HTR-8/SVneo (cell line): ENCODE measurements at places on chromosomes 1 and 21.

DNA sequence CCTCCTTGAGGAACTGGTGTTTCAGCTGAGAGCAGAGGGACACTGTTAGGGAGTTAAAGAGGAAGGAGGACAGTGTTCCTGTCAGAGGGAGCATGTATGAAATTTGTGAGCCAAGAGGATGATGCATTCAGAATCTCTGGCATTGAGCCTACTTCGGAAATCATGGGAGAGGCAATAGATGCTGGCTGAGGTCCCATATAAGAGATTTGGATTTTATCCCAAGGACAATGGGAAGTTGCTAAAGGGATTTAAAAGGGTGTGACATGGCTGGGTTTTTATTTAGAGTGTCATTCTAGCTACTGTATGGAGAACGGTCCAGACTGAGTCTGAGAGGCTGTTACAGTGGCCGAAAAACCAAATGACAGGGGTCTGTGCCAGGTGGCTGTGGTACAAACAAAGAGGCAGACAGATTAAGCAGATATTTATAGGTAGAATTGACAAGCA is 403.2 kb upstream of the B3GALT2 start:
- DNase-seq: no peak

DNA sequence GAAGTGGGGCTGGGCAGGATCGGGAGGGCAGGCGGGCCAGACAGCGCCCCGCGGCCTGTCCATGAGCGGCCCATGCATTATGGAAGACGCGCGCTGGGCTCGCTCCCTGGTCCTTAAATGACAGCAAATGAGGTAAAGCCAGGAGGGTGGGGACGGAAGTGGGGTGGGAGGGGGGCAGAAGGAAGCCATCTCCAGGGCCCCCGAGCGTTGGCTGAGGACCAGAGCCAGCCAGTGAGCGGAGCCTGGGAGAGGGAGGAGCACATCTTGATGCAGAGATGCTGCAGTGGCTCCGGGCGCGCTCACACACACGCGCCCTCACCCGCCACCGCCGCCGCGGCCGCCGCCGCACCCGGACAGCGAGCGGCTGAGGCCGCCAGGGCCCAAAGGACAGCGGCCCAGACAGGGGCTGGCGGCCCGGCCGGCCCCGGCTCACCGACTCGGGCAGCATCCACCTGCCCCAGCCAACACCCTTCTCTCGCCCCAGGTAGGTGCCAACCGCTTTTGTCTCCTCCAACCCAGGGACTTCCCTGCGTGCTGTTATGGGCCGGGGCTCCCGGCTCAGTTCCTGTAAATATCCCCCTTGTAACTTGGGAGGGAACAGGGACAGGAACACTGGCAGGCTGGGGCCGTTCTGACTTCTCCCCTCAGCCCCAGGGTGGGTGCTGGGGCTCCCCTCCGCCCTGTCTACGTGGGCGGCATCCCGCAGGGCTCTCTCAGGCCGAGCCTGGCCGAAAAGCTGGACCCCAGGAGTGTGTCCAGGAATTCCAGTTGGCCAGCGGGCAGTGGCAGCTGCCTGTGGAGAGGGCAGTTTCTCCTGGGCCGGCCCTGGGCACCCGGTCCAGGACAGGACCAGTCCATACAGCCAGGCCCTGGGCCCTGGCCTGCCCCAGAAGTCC is at the start of gene CNTN2:
Gene CNTN2 (plus strand): TSS at position 302 of the 896 bp plus-strand sequence. CDS start 9,974 bp downstream, outside the sequence.
- DNase-seq: no peak

DNA sequence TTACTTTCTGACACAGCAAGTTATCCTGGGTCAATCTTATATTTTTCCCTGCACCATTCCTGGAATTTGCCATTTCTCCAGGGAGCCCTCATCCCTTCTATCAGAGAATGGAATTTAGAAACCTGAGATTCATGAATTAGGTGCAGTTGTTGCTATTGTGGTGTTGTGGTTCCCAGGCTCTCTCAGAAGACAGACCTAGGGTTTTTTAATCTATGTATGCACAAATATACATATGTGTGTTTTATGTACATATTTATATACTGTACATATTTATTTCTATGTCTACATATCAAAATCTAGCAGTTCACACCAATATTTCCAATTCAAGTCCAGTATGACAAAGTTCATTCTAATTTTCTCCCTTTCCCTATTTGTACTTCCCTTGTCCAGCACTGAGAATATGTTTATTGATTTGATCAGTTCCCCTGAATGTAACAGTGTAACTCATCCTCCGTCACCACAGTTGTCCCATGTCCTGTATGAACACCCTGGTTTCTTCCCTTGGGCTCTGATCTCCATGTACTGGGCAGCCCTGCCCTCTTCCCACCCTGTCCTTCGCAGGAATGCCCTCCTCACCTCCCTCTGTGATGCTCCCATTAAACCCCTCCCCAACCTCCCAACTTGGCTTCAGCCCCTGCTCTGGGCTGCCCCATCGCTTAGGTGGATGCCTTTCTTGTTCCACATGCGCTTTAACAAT is 145.5 kb downstream of the VPS13D start:
- no peak for DNase-seq

- DNase-seq: no peak
These were observed 220.7 kb upstream of the HOOK1 start for GRCh38 chr1:59593798-59594790.

DNA sequence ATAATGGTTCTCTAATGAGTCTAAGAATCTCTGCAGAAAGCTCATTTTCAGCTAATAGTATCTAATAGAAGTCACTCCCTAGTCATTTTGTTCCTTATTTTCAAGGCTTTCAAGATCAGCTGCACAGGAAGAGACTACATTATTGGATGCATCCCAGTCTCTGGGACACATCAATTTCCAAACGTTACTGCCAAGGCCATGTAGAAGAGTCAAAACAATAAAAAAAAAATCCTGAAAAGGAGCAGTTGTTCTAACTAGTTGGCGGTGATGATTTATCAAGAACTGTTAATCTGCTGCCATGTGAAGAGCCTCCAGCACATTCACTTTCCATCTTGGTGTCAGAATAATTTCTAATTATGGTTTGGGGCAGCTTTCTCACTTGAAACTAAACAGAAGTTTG is 5.7 kb downstream of the DDAH1 start:
- no peak for DNase-seq

DNA sequence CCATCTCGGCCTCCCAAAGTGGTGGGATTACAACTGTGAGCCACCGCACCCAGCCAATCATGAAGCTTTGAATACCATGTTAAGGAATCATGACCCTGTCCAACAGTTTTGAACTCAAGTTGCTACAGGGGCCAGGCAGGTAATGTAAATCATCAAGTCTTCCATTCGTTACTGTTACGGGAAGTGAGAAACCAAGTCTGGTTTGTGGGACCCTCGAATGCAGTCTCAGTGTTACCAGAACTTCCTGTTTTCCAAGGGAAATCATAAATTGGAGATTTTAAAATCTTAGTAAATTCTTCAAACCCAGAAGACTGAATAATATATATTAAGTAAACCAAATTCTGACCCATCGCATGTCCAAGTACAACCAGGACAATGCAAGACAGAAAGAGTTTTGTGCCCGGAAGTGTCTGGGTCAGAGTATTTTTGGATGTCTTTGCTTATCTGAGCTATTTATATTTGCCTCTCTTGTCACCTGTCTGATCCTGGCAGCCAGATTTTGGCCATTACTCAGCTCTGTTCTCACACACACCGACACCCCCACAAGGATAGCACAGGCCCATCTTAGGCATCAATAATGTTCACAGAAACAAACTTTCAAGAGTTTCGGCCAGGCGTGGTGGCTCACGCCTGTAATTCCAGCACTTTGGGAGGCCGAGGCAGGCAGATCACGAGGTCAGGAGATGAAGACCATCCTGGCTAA is 8.8 kb downstream of the ATP5IF1 start:
- no peak for DNase-seq

DNA sequence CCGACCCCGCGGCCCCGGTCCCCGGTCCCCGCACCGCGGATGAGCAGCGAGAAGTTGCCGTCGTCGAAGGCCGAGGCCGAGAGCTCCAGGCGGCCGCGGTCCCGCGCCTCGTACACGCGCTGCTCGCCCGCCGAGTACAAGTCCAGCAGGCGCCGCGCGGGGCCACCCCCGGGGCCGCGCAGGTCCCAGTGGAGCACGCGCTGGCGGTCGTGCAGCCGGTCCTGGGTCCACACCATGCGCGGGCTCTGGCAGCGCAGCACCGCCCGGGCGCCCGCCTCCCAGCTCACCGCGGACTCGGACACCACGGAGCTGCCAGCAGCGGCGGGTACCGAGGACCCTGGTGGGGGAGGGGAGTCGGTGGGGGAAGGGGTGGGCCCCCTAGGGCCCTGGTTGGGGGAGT is 2.9 kb downstream of the MXRA8 start:
- no peak for DNase-seq

DNA sequence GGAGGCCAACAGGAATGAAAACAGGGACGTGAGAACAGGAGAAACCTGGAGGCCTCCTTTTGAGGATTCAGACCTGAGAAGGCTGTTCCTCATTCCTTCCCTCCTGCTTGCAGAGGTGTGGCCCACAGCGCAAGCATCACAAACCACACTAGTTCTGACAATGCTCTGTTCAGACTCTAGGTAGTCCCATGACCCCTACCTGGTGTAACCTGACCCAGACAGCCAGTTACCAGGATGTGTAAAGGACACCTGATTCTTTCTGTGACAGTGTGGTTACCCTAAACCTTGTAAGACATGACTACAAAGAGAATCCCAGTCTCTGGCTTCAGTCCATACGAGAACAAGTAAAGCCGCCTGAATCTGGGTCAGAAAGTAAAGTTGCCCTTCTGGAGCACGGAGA is 3.2 kb downstream of the MECR start:
- DNase-seq: no peak

DNA sequence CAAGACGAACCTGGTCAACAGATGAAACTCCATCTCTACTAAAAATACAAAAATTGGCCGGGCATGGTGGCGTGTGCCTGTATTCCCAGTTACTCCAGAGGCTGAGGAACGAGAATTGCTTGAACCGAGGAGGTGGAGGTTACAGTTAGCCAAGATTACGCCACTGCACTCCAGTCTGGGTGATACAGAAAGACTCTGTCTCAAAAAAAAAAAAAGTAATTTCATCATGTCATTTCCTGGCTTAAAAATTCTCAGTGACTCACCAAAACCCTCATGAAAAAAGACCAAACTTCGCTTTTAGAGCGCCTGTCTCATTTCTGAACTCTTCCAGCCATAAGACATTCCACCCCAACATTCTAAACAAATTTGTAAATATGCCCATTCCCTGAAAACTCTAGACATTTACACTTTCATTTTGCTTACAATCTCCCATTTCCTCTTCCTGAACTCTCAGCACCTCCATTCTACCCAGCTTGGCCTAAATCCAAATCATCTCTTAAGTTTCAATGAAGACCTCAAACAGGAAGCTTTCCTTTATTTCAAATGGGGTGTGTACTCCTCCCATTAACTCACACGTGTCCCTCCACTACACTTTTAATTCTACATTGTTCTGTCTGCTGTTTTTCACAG is 50.5 kb upstream of the PRRC2C start:
- peak; percentile 14 for DNase-seq

GRCh38 chr1:91582431-91582921 is 81.8 kb downstream of the CDC7 start:
- DNase-seq: peak; percentile 56

DNA sequence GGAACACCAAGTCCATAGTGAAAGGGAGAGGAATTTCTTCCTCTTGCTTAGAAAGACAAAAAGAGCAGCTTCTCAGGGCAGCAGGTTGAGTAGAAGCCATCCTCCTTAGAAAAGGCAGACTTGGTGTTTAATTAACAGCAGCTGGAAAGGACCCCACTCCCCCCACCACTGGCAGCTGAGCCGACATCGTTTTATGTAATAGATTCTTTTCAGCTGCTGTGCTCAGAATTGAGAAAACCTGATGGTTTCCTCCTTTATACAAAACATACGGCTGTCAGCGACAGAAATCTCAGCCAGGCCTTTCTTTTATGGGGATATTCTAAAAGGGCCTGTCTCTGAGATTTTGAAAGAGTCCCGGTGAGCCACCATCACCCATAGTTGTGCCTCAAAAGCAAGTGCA is 49.9 kb downstream of the MAN1C1 start:
- no peak for DNase-seq

DNA sequence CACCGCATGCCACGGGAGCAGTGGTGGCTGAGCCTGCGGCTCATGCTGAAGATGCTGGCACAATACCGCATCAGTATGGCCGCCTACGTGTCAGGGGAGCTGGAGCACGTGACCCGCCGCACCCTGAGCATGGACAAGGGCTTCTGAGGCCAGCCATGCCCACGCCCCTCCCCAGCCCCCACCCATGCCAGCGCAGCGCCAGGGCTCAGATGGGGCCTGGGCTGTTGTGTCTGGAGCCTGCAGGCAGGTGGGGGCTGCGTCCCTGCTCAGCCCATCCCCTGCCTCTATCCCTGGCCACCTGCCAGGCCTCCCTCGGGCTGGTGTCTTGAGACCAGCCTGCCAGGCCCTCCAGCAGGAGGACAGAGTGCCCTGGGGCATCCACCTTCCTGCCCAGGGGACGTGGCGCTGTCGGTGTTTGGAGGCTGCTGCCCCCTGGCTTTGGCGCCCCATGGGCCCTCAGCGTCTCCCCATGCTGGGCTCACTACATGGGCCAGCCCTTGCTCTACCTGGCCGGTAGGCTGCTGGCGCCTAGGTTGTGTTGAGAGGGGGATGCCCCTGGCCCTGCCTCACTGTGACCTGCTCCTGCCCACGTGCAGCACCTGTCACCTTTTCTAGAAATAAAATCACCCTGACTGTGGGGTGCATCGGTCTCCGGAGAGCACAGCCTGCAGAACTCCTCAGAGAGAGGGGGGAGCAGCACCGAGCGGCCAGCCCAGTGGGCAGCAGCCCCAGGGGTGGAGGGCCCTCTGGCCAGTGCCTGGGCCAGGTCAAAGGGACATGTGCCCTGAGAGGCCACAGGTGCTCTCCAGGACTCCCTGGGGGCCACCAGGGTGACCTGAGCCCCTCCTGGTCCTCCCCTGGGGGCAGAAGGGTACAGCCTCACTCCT is 12.2 kb downstream of the CFAP410 start:
- no peak for DNase-seq

- peak; percentile 21 for DNase-seq
These were observed 12.2 kb downstream of the KIAA0319L start for GRCh38 chr1:35544976-35545375.

GRCh38 chr1:83017276-83017675 is 981.7 kb downstream of the TTLL7 start:
- no peak for DNase-seq

DNA sequence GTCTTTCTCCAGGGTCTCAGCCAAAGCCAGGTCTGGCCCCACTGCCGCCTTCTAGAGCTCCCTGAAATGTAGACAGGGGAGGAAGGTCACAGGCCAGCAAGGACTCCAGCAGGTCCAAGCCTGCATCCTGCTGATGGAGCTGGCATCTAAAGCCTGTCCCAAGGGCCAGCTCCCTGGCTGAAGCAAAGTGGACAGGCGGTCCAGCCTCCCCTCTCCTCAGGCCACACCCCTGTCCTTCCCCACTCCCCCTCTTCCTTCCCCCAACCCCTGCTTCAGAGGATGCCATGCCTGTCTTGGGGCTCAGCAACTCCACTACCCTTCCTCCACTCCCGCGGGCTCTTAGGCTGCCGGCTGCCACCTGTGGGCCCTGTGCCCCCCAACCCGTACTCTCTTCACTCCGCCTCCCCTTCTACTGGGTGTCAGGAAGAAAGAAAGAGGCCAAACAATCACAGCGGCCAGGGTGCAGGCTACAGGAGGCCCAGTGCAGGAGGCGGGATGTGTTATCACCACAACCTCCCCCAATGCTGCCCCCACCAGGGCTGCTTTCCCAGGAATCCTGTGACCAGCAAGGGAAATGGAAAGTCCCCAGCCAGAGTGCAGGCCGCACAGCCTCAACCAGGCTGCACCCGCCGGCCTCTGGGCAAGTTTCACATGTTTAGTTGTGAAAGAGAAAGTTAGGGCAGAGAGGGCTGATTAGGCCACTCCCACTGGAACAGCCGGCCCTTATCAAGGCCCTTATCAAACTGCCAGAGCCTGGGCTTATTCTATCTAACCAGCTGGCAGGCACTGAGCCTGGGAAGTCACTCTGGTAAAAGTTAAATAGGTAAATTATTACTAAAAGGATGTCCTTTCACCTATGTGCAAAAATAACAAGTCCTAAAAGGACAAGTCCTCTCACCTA is 34.1 kb downstream of the ACOT7 start:
- peak; percentile 25 for DNase-seq
